Stimulated activated naive CD8-positive, alpha-beta T cell treated with anti-CD3 and anti-CD28 coated beads, Interleukin-15, Interleukin-2, amounts not matched to agents 100 U/mL and 50 U/mL, for 24 hours (primary cell): ENCODE measurements at places on chromosomes 7 and 10.

GRCh38 chr10:14926722-14927416 lies 27.0 kb downstream of the DCLRE1C start:
- no peak for DNase-seq

DNA sequence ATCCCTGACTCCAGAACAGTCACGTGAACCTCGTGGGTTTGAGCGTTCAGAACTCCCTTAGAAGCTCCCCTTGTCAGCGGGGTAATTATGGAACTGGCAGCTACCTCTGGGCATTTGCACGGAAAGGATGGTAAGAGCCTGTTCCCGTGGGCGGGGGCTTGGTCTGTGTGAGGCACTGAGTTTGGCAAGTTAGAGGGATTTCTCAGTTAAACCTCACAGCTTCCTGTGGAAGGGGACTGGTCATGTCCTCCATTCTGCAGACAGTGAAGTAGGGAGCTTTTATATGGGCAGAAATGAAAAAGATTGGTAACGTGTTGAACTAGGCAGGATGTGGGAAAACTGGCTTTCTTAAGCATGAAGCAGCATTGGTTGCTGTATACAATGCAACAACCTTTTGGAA lies 16.0 kb downstream of the PALD1 start:
- DNase-seq = peak; percentile 70

- no peak for DNase-seq
Observed at GRCh38 chr10:115659616-115660015, 566.5 kb downstream of the ATRNL1 start.

DNA sequence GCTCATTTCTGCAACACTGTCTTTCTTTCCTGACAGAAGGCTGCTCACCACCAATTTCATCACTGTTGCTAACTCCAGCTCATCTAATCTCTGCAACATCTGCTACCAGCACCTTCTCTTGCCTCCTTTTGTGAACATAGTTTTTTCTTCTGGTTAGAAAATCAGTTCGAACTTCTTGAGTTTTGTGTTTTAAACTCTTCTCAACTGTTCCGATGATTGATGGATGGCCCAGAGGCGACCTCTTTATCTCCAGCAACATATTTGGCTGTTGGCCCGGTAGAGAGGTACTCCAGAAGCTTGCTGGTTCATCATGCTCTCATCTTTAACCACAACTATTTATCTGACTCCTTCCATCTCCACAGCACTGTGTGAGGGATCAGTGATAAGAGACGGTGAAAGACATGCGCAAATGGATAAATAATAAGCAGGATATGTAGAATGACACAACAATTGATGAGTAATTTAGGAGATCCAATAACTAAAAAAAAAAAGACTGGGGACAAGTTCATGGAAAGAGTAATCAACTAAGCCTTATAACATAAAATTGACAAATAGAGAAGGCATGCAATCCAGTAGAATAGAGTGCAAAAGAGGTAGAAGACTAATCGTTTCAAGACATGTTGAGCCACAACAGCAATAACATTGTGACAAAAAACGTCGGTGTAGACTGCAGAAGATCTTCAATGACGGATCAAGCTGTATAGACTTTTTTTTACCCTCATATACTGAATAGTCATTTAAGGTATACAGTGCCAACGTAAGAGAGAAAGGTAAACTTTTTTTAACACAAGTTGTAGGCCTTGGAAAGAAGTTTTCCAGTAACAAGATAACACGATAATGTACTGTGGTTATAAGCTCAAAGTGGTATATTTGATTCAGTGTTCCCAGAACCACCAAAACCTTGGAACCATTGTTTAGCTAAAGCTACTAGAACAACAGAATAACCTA lies 152.2 kb downstream of the CRPPA start:
- no peak for DNase-seq

DNA sequence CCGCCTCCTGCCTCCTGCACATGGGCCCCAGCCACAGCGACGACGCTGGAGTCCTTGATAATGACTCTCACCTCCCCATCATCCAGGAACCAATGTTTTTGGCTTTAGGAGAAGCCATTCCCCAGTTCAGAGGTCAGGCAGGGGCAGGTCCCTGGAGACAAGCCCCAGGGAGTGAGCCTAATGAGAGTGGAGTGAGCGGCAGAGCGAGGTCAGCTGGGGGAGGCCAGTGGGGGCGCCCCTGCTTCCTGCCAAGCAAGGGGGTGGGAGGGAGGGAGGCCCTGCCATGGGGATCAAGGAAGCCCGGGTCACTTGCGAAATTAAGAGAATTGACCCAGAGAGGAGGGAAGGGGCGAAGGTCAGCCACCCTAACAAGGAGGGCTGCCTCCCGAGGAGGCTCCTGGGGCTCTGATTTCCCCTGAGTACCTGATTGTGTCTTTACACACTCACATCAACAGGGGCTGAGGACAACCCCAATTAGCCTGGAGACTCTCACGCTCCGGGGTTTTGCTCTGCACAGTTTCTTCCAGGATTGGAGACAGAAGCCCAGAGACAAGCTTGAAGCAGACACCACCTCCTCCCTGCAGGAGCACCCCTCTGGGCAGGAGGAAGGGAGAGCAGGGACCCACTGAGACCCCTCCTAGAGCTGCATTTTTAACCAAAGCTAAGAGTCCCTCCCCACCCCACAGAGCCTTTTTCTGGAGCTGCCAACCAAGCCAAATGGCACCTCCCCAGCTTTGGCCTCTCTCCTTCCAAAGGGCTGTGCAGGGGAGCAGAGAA lies 112.1 kb downstream of the COL13A1 start:
- DNase-seq = no peak

DNA sequence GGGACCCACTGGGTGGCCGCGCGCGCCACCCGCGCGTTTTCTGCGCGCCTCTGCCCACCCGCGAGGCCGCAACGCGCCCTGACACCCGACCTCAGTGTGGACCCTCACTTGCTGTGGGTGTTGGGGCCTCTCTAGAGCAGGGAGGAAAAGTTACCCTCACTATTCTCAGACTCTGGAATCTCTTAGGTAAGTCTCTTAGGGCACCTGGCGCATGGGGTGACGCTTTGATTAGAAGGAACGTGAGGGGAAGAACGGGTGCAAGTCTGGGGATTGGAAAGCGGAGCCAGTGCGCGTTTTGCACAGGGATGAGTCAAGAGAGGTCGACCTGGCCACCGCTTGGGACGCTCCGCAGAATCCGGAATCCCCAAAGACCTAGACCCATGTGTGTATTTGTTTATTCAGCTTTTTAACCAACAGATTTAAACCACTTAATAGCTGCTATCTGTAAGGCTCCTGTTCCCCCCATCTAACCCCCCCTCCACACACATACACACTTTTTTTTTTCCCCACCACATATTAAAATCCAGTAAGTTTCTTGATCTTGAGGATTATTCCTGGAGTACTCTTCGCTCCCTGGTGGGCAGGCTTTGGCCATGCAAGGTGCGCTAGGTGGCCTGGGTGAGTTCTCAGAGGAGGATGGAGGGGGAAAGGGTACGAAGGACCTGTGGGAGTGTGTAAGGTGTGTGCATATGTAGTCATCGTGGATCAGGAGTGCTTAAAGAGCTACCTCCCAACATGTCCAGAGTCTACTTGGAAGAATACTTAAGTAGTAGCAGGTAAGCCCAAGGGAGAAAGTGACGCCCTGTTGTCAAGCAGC lies 169.1 kb upstream of the PPP1R3A start:
- DNase-seq = no peak

DNA sequence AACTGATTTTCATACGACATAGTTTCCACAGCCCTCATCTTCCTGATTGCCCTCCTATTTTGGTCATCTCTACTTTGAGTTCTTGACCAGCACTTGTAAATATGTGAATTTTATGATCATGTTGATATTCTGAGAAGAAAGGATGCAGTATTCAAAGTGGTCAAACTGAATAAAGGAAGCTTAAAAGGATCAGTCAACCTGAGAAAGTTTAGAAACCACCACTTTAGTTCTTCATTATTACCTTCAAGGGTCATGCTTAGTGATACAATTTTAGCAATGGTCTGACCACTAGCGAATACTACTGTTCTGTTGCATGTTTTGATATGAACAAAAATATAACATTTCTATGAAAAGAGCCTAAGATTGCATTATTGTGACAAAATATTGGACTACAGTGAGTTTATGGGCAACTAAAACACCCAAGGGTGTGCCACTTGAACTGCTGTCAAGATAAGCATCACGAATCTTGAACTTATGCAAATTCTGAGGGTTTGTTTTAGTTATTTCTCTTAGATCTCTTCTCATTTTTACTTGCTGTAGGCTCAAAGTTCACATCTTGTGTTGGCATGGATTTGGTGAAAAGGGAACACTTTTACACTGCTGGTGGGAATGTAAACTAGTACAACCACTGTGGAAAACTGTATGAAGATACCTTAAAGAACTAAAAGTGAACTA lies 247.7 kb downstream of the IPMK start:
- DNase-seq = no peak

DNA sequence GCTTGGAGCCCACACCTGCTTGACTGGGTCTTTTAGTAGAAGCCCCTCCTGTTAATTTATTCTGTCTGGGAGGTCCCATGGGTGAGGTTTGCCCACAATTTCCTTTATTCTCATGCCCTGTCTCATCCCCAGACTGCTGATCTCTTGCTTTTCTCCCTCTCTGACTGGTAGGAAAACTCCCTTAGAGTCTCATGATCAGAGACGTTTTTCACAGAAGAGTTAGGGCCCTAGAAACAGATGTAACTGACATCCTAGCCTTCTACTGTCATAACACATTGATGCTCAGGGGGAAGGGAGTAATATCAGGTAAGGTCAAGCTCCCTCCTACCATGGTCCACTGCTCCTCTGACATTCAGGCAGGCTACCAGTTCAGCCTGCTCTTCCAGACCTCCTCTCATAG lies 43.7 kb upstream of the WASL start:
- no peak for DNase-seq

DNA sequence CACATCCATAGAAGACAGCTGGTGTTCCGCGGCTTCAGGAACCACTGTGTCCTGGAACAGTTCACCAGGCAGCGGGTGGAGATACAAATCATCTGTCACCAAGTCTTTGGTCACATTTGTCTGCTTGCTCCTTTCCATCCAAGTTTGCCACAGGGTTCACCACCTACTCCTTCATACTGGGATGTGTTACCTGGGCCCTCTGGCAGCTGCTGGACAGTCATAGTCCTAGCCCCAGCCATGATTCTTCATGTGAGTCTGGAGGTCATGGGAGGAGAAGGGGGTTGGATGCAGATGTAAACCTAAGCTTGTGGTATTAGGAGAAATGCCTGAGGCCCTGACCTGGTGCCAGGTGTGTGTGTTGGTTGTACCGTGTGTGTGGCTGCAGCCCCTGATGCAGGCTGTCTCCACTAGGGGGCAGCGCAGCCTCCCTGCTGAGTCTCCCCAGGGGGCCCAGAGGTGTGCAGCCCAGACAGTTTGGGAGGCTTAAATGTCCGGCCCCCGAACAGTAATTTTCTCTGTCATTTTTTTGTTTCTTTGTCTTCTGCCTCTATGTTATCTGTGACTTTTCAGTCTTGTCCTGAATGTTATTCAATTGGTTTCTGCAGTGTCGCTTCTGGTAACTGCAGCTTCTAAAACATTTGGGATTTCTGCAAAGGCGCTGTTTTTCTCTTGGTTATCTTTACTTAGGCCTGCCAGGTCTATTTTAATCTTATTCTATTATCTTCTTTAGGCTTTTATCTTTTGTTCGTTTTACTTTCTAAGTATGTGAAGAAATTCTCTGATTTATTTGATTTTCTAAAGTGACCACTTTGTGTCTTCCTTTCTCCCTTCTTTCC lies 14.8 kb downstream of the NPS start:
- peak; percentile 55 for DNase-seq

GRCh38 chr7:142887282-142888015 lies 1.9 kb upstream of the TRPV6 start:
- DNase-seq = no peak

DNA sequence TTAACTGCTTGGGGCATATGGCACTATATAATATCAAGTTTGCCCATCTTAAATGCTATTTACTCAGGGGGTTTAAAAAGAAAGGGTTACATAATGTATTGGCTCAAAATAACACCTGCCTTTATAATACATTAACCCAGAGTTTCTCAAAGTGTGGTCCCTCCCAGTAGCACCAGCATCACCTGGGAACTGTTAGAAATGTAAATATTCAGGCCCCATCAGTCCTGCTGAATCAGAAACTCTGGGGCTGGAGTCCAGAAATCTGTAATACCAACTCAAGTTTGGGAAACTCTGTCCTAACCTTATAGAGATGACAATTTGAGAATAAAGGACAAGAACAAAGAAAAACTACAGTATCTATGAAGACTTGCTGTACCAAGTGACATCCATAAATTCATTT lies 270.7 kb downstream of the PARD3 start:
- DNase-seq = no peak

DNA sequence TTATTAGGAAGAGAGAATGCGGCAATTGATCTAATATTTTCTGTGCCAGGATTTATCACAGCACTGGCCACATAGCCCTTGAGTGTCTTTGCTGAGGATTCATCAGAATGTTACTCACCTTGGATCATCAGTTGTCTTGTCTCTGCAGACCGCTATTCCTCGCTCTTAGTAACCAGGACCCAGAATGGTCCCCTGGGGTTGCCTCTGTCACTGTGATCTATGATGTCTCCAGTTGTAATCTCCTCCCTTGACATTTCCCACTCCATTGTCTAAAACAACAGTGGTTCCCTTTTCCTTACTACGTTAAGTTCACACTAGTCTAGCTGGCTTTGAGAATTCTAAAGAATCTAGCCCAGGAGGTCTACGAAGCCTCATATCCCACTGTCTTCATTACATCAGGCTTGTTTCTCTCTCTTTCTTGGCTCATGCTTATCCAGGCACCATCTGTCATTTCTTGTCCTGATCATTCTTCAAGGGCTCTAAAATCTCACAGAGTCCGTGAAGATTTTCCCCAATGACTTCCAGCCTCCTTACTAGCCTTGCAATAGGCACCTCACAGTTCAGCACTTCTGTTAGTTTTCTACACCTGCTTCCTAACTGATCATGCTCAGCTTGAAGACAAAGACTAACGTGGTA lies 125.8 kb downstream of the CUBN start:
- DNase-seq = no peak

- DNase-seq = no peak
Observed at GRCh38 chr10:102613286-102613685, 31.0 kb upstream of the TRIM8 start.

GRCh38 chr10:92122941-92123450 lies 167.9 kb downstream of the CPEB3 start:
- DNase-seq = no peak

DNA sequence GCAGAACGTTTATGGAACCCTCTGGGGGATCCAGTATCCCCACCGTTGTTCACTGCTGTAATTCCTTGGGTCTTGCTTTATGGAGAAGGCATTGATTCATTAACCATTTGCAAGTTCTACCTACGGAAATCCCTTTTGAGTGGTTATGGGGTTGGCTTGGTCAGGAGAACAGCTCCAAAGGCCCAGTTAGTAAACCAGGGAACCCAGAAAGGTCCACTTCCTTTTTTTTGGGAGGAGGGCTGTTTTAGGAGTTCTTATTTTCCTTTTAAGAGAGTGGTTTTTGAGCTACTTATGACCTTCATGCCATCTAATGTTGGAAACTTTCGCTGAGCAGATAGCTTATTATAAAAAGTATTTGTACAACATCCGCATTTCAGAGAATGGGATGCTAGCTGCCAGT lies 1.3 kb downstream of the POR start:
- no peak for DNase-seq

- peak; percentile 72 for DNase-seq
Observed at GRCh38 chr10:62050893-62051433, 149.5 kb downstream of the ARID5B start.

GRCh38 chr7:112162142-112162766 lies 43.9 kb downstream of the DOCK4 start:
- no peak for DNase-seq

GRCh38 chr10:6739530-6740174 lies 159.6 kb upstream of the PRKCQ start:
- no peak for DNase-seq

GRCh38 chr7:100893910-100894721 lies 1.6 kb downstream of the ACHE start:
- DNase-seq = no peak
